ENCODE measurements at places on chromosomes 4 and X. TPM values are rescaled to one million over a fixed set of nuclear protein-coding genes. Genes with fewer than 3 reads are reported as not detected.

- no peak for DNase-seq
Measured at GRCh38 chrX:50514811-50515210, 44.2 kb upstream of the DGKK start.

The IL9R gene
- not detected for total RNA-seq

GRCh38 chr4:40971338-40971737, 221.6 kb downstream of the NSUN7 start:
- DNase-seq = no peak

DNA sequence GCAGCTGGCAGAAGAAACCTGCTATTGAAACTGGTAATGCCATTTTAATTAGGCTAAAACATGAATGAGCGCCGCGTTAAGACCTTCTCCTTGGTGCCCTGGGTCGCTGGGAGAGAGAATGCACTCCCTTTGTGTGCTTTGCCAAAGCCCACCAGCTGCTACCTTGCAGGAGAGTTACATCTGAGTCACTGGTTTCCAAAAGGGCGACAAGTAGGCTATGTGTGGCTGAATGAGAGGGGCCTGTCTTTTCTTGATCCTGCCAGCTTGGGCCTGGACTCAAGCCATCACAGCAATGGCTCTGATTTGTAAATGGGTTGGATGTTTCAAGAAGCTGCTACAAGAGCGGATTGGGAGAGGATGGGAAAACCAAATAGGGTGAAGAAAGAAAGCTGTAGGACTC, 81.5 kb downstream of the NHS start:
- no peak for DNase-seq

GRCh38 chrX:66731398-66731797, 92.5 kb upstream of the EDA2R start:
- DNase-seq = no peak

- no peak for DNase-seq
Measured at GRCh38 chr4:153255233-153255632, 51.0 kb downstream of the TRIM2 start.

DNA sequence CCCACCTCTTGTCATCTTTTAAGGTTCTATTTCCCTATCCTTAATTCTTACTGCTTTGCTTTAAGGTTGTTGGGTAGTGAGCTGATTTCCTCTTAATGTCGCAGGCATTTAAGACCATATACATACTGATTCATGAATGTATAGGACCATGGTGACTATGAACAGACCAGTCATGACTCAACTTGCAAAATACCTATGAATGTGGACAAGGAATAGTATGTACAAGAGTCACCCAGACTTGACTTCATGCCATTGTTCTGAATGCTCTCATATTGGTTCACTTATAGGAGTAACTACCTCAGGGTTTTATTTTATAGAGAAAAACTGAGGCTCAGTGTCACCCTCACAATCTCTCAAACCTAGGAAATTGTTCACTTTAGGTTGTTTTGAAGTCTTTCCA, 44.3 kb downstream of the CCNG2 start:
- no peak for DNase-seq

DNA sequence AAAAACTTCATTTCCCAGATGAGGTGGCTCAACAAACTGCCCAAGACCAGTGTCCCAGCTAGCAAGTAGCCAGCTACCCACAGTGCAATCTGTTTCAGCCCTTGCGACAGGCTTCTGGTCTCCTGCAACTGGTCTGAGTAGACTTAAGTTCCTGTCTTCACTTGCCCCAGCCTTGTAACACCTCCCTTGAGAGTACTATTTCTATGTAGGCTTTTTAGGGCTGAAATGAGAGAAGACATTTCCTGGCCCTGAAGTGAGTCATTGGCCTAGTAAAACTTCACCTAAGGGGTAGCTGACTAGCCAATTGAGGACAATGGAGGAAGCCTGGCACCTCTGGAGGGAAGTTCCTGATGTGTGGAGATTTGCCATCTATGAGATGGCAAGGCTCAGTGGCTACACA, 80.1 kb upstream of the STIM2 start:
- no peak for DNase-seq

GRCh38 chr4:53022513-53023100, 160.5 kb downstream of the RASL11B start:
- no peak for DNase-seq

GRCh38 chr4:4502694-4503311, 39.0 kb downstream of the STX18 start:
- no peak for DNase-seq

DNA sequence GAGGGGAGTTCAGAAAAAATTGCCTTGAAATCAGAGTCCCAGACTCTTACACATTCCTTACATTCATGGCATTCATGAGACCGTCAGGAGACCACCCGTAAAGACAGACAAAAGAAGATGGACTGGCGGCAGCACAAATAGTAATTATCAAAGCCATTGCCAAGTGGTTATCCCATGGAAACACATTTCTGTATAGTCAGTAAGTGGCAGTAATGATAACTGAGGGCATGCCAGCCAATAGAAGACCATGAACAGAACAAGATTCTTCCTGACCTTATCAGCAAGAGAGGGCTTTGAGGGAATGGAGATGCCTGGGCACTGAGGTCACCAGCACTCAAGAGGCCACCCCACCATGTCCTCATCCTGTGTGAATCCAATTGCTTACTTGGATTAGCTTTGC, 121.7 kb upstream of the HCCS start:
- no peak for DNase-seq

DNA sequence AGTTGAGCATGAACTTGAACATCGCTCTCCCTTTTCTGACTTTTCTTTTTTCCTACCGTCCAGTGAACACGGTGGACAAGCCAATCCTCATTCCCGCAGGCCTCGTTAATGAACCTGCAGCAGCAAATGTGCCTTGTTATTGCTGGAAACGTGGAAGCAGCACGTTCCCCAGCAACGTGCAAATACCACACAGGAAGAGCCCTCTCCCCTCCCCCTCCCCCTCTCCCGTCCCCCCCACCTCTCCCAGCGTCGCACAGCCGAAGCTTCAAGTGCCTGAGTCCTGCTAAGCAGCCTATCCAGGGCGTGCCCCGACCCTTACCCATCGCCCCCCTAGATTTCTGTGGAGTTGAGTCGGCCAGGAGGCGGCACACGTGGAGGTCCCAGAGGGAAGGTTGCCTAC, 219.9 kb downstream of the BCOR start:
- no peak for DNase-seq

DNA sequence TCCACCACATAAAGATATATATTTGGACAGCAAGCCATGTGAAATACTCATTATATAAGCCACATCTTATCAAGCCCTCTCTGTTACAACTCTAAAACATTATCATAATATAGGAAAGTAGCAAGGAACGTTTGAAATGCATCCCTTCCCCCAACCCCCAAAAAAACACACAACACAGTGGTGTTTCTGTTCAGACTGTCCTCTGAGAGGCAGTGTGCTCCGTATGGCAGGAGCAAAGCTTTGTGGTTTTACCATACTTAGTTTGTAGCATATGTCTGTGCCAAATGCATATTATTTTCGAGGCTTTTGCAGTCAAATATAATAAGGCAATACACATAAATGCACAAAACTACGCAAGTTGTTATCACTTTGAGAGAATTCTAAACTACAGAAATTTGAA, 194.2 kb downstream of the RAPGEF2 start:
- DNase-seq = no peak

The MMRN1 gene
- 1.7 TPM for total RNA-seq

DNA sequence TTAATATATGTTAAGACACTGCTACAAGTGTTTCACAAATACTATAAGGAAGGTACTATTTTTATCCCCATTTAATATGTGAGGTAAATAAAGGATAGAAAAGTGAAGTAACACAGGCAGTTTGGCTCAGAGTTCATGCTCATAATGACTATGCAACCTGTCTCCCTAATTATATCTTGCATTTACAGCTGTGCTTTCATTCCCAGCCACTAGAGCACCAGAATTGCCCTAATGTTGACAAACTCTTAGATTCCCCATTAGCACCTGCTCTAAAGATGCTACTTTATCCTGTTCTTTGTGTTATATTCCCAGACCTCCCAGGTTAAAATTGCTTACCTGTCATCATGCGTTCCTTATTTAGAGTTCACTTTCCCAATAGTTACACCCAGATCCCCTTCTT, 833.6 kb downstream of the CCSER1 start:
- no peak for DNase-seq

- no peak for DNase-seq
Measured at GRCh38 chr4:138182838-138183426, 59.2 kb downstream of the SLC7A11 start.

The RHOXF1 gene
- 1.4 TPM for total RNA-seq
